Breast epithelium (tissue), 4 donors: ENCODE measurements at places on chromosomes 7 and 10.
A peak's percentile ranks its signal among the peaks of the same experiment; 100 is the strongest.

- H3K4me3 ChIP-seq: no peak overlapping the region
- no peaks in the 10 kb centered on the region for H3K27me3 ChIP-seq
- H3K4me1 ChIP-seq: no peaks in the 10 kb centered on the region
- no peak overlapping the region for H3K27ac ChIP-seq
- H3K36me3 ChIP-seq: no peaks in the 10 kb centered on the region
These were observed 25.1 kb downstream of the NRP1 start for GRCh38 chr10:33309406-33309805.

- peak overlapping the region; percentile 60 for H3K4me3 ChIP-seq
- DNase-seq: peak; percentile 22
- H3K27me3 ChIP-seq: no peaks in the 10 kb centered on the region
- no peaks in the 10 kb centered on the region for H3K4me1 ChIP-seq
- H3K27ac ChIP-seq: no peak overlapping the region
These were observed 74.3 kb downstream of the SAMD9 start for GRCh38 chr7:93043385-93043985.

GRCh38 chr7:50308532-50309385, 4.2 kb downstream of the IKZF1 start:
- H3K4me3 ChIP-seq: no peak overlapping the region
- no peaks in the 10 kb centered on the region for H3K27me3 ChIP-seq
- no peaks in the 10 kb centered on the region for H3K36me3 ChIP-seq
- no peak overlapping the region for H3K27ac ChIP-seq
- no peak for DNase-seq

DNA sequence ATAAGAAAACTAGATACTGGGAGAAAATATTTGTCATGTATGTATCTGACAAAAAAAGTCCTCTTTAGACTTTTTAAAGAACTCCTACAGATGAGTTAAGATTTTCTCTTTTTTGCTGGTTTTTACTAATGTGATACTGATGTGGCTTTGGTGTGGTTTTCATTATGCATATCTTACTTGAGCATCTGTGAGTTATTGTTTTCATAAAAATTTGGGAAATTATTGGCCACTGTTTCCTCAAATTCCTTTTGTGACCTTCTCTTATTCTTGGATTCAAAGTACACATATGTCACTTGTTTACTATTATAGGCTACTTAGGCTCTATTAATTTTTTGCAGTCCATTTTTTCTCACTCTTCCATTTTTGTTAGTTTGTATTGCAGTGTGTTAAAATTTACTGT, 89.0 kb downstream of the PPP1R9A start:
- H3K4me1 ChIP-seq: no peaks in the 10 kb centered on the region
- H3K27me3 ChIP-seq: no peaks in the 10 kb centered on the region
- no peak overlapping the region for H3K4me3 ChIP-seq
- H3K36me3 ChIP-seq: no peaks in the 10 kb centered on the region

- no peak for DNase-seq
- no peak overlapping the region for H3K4me3 ChIP-seq
These were observed 906 bp upstream of the MMD2 start for GRCh38 chr7:4959893-4960292.
